ENCODE measurements at places on chromosomes 7 and 10.

DNA sequence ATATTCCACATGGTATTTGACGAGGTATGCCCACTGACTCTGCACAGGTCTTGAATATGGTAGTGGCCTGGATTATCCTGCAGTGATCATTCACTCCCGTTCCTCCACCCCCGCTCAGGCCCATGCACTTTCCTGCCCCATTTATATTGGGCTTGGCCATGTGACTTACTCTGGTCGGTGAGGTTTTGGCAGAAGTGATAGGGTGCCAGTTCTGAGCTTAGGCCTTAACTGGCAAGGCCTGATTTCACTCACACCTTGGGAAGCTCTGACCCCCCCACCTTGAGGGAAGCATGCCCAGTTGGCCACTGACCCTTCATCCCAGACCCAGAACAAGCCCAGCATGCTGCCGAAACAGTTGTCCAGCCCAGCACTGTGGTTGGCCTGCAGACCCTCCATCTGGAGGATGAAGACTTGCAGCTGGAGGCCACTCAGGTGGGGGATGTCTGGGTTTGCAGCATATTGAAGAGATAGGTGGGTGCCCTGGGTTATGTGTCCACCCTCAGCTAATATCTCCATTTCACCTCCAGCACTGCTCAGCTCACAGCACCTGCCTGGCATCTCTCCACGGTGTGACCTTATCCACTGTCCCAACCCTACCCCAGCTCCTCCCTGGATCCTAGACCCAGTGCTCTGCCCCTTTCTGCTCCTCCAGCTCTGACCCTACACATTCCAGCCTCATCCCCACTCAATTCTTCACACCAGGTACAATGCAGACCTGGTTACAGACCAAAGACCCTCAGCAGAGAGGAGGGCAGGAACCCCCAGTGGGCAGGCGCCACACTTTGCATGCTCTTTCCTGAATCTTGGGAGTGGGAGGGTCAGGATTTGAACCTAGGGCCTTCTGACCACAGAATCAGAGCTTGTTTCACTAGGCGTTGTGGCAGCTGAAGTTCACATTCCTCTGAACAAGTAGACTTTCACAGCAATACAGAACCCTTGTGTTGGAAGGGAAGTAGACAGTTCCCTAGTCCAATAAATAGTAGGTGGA is 138.1 kb upstream of the CHST15 start:
- no peak for DNase-seq

DNA sequence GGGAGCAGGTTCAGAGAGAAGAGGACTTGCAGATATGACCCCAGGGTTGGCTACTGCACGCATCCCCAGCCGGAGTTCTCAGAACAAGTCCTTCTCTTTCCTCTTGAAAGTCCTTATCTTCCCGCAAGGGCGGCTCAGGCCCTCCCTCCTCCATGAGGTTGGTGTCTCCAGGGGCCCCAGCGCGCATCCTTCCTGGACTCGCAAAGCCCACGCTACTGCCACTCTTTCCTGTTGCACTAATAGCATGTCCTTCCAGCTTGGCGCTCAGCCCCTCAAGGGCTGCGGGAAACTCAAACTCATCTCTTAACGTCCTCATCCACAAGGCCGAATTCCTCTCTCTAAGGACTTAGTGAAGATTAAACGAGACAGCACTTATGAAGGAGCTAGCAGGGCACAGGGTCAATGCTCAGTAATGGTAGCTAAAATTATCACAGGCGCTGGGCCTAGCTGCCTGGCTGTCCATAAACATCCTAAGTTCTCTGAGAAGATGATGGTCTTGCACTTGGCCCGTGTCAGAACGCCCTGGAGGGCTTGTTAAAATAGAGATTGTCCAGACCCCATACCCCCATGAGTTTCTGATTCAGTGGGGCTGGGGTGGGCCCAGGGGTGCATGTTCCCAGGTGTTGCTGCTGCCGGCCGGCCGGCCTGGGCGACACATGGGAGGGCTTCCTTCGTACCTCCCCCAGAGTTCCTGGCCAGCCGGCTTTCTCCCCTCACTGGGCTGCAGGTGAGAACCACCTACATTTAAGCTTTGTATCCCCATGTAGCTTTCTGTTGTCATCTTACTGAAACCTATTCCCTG is 261.4 kb downstream of the COBL start:
- no peak for DNase-seq

DNA sequence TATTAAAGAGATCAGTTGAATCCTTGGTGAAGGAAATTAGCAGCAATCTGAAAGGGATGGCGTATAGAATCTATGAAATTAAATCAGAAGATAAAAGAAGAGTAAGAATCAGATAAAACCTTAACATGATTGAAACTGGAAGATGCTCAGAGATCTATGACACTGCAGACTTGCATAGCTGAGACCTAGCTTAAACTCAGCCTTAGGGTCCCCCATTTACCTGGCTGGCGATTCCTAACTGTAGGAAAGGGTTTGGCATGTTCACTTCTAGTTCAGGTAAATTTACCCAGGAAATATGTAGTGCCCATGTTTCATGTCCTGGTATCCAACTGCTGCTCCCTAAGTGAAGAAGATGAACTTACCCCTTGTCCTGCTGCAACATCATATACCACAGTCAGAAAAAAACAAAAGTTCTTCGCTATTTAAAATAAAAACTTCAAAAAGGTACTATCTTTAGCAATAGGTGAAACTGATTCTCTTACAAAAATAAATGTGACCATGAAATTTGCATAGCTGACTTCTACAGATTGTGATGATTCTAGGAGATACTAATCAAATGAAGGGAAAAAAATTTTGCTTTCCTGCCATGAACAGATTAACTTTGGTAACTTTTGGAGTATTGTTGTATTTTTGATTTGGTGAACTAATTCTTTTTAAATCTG is 47.8 kb upstream of the TMEM243 start:
- DNase-seq: no peak

GRCh38 chr7:157526005-157526912 is 189.5 kb downstream of the DNAJB6 start:
- no peak for DNase-seq

DNA sequence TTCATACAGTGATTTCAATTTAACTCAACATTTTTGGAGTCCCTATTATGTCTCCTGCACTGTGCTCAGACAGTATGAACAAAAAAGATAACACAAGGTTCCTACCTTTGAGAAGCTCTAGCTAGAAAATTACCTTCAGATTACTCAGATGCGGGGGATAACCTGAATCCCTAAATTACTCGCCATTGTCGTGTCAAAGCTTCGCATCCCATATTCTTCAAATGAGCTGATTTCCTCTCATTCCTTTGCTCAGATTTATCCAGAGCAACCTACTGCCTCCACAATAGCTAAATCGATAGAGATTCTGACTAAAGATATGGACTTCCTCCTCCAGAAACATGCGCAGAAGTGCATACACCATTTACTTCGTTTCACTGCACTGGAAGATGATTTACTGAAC is 42.6 kb downstream of the ZNF800 start:
- no peak for DNase-seq

DNA sequence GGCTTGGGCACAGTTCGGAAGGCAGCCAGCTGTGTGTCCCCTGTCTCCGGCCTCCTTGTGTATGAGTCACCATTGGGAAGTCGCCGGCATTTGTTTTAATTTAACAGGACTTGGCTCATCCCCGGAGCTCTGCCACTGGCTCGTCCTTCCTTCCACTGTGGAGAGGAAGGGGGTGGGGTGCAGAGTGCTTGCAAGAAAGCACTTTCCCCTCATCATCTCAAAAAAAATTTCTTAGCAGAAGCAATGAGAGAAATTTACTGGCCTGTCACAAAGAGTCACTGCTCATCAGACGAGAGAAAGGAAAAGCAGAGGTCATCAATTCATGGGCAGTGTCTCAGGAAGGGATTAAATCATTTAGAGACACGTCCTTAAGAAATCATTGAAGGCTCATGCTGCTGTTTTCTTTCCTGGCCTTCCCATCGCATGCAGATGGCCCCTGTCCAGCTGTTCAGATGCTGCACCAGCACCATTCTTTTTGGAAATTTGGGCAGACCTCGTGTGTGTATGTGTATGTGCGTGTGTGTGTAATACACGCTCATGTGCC is 93.3 kb downstream of the BMS1 start:
- no peak for DNase-seq

DNA sequence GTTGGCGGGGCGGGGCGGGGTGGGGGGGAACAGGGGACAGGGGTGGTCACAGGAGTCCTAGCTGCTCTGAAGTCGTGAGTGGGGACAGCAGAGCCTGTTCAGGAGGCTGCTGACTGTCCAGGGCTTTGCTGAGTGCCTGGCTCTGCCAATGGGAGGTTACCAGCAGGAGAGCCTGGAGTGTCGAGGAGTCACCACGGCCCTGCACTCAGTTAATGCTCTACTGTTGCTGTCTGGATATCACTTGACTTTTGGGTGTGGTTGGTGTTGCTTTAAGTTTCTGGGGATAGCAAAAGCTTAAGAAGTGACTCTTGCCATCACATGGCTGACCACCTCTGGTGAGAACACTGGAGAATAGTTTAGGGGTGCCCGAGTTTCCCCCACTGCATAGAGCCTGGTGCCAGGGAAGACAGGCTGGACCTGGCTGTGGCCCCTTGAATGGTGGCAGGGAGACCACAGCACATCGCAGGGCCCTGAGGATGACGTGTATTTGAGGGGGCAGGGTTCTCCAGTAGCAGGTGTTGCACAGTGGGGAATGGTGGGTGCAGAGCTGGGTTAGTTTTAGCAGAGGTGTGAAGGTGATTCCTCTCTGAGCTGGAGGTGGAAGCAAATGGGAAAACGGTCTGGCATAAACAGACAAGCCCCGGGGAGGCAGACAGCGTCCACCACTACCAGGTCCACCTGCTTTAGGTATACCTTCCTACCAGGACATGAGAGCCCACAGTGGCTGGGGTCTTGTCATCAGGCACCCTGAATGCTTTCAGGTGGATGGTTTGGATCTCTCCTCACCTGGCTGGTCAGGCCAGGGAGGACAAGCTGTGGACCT is 54.2 kb upstream of the CAMK2B start:
- no peak for DNase-seq

DNA sequence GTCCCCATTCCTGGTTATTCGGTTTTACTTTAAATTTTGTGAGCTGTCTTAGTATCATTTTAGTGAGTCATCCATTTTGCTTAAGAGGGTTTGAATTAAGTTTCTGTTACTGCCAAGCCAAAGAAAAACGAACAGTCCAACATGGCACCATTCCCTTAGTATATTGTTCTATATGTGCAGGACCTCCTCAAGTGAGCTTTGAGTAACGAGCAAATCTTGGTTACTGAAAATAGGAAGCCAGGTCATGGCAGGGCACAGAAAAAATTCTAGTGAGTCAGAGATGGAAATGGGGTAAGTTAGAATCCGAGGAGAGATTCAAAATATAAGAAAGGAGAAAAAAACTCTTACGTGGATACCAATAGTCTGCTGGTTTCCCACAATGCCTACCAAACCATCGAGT is 292.9 kb downstream of the BAMBI start:
- DNase-seq: no peak

DNA sequence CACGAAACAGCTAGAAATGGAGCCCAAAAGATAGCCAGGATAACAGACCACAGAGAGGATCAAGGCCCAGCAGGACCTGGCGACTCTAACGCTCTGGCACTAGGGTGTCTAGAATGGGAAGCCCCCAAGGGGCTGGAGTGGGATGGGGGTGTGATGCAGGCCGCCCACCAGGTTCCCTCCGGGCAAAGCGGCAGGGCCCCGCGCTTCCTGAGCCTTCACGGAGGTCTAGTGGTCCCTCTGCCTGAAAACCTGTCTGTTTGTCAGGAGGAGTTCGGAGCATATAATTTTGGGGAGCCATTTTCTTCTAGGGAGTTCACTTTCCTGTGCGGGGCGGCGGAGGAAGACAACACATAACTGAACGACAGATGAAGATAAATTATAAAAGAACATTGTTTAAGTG is 48.2 kb upstream of the FXYD4 start:
- no peak for DNase-seq

DNA sequence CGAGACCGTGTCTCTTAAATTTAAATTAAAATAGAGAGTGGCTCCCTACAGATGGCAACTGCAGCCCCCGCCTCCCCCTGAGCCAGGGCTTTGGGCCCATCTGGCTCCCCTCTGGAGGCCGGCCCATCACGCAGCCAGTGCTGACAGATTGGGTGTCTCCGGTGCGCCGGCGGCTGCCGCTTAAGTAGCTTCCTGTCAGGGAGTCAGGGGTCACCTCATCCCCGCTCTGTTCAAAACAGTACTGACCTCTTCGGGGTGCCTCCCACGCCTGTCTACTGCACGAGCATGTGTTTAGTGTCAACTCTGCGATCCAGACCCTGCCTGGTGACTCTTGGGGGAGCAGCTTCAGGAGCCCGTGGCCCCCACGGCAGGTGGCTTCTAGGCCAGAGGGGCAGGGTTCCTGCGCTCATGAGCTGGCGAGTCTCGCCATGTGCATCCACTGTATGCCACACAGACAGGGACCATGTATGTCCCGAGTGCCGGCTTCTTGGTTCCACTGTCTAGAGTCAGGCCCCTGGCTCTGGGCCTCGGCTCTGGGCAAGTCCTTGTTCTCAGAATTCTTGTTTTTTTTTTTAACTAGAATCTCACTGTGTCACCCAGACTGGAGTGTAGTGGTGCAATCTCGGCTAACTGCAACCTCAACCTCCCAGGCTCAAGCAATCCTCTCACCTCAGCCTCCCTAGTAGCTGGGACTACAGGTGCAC is 36.1 kb downstream of the KCTD7 start:
- peak; percentile 72 for DNase-seq

Data from NCI-H1694 (cell line).